ENCODE measurements at places on chromosomes 16 and 17.
A peak's percentile ranks its signal among the peaks of the same experiment; 100 is the strongest.

DNA sequence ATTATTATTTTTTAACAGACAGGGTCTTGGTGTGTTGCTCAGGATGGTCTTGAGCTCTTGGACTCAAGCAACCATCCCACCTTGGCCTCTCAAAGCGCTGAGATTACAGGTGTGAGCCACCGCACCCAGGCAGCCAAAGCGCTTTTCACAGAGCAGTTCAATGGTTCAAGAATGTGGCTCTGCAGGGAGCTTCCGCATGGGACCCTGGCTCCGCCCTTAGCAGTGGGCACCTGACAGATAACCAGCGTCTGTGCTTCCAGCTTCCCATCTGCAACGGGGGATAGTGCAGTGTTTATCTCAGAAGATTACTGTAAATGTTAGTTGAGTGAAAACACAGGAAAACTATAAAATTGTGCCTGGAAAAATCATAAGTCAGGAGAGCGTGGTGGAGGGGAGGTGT is 99.4 kb downstream of the KCNJ12 start:
- no peak for DNase-seq

GRCh38 chr16:68779891-68780290 is 42.8 kb downstream of the CDH1 start:
- no peak for DNase-seq

DNA sequence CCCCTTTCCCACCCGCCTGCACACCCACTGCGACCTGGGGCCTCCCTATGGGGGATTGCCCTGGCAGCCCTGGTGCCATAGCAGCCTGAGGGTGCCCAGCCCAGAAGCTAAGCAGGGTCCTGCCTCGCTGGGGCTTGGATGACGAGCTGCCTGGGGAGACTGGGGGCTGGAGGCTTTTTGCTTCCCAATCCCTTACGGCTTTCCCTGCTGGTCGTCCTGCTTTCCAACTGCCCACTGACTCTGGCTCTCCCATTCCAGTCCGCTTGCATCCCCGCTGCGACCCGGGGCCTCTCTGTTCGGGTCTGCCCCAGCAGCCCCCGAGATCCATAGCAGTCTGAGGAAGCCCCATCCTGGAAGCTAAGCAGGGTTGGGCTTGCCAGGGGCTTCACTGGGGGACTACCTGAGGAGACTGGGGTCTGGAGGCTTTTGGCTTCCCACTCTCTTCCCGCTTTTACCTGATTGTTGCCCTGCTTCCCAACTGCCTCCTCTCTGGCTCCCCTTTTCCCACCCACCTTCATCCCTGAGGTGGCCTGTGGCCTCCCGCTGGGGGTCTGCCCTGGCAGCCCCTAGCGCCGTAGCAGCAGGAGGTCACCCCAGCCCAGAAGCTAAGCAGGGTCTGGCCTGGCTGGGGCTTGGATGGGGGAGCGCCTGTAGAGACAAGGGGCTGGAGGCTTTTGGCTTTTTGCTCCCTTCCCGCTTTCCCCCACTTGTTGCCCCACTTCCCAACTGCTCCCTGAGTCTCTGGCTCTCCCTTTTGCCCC is 2292.8 kb downstream of the TP53TG3F start:
- DNase-seq = no peak

DNA sequence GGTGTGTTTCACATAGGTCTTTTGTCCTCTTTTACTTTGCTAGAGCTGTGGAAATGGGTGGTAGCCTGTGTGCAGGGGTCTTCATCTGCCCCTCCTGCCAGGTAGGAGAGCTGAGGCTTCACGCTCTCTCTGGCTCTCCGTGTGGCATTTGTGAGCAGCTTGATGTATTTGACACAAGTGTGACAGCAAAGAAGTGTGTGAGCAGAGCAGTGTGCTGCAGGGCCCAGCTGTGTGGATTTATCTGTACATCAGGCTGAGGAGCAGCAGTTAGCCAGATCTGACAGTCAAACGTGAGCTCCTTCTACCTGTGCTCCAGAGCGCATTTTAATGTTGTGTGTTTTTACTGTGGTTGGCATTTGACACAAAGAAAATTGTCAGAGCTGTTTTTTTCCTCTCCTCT is 101.8 kb downstream of the FTO start:
- DNase-seq = no peak

DNA sequence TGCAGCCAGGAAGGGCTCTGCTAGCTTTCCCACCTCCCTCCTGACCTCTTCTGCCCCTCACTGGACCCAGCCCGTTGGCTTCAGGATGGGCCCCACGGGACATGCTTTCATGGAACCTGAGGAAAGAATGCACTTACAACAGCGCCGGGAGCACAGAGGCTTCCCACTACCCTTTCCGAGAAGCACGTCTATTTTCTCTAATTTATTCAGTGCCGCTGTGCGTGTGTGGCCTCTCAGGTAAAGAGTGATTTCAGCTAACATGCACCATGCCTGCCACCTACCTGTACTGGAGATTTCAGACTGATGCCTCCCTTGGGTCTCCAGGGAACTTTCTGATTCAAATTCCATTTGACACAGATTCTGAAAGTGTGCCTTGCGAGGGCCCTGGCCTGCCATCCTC is 140.1 kb downstream of the CYLD start:
- DNase-seq = no peak

DNA sequence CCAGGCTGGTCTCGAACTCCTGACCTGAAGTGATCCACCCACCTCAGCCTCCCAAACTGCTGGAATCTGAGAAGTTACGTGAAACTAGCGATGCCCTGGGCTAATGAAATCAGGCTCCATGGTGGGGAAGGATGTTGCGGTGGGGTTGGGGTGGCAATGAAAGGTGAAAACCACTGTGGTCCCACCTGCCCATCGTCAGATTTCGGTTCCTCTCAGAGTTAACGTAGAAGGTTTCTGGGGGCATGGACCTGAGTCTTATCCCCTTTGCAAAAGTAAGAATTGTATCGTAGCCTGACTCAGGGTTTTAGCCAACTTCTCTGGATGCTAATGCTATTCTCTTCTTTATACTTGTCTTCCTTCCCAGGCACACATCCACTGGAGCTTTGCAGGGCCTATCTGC is 402.3 kb downstream of the WWOX start:
- no peak for DNase-seq

- DNase-seq = no peak
These were observed 43.6 kb downstream of the FOXL1 start for GRCh38 chr16:86621966-86622365.

DNA sequence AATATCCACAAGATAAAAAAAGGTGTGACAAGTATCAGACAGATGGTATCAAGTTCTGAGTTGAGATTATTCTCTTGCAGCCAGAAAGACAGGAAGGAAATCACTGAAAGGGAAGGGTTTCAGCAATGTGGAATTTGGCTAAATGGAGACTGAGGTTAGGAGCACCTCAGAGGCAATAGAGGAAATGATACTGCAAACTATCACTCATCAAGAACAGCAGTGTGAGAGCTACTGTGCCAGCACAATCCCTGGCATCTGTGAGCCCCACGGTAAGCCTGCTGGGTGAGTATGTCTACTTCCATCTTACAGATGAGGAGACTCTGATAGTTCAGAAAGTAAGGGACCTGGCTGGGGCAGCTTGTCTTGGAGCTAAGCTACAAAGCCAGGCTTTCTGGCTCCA is 162.0 kb downstream of the SALL1 start:
- DNase-seq = no peak

- DNase-seq = no peak
These were observed 3.9 kb downstream of the PLEKHG4 start for GRCh38 chr16:67283039-67283825.

GRCh38 chr16:3135126-3135715 is 392 bp downstream of the ZNF213 start:
- DNase-seq = no peak

GRCh38 chr17:75518201-75518600 is 1.9 kb downstream of the TSEN54 start:
- DNase-seq = no peak

- DNase-seq = no peak
These were observed 11.4 kb downstream of the SNX20 start for GRCh38 chr16:50669741-50670140.

- DNase-seq = no peak
These were observed 13.6 kb downstream of the CDC42EP4 start for GRCh38 chr17:73297934-73298861.

GRCh38 chr17:79842136-79842655 is 3.0 kb upstream of the CBX4 start:
- no peak for DNase-seq

DNA sequence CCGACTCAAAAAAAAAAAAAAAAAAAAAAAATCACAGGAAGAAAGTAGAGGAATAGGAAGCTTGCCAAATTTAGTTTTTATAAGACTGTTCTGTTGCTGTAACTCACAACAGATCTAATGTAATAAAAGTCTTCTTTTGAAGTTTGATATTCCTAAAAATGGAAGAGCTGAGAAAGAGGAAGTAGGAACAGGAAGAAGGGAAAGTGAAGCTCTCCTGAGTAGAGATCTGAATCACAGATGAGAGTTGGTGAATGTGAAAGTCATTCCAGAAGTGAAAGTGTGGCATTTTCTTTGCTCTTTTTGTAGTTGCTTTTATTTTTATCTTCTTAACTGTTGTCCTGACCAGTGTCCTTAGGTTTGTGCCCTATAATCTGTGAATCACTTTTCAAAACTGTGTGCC is 2.1 kb downstream of the NMT1 start:
- DNase-seq = no peak

DNA sequence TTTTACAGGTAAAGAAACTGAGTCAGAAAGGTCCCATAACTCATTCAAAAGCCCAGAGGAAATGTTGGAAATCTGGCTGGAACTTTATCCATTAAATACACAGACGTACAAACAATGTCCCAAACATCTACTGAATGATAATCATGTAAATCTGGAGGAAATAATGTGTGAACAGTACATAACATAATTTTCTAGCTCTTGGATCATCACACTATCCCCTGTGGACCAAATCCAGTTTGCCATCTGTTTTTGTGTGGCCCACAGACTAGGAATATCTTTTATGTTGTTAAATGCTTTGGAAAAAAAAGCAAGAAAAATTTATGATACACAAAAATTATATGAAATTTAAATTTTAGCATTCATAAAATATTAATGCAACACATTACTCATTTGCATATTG is 389.9 kb upstream of the SOX9 start:
- no peak for DNase-seq

GRCh38 chr16:9300252-9300651 is 208.8 kb downstream of the HAPSTR1 start:
- no peak for DNase-seq

- no peak for DNase-seq
These were observed 57.9 kb downstream of the ADCY9 start for GRCh38 chr16:4058386-4058785.

GRCh38 chr16:75789237-75789636 is 62.9 kb upstream of the CPHXL start:
- DNase-seq = peak; percentile 43

- DNase-seq = no peak
These were observed 38.6 kb downstream of the FOXL1 start for GRCh38 chr16:86616906-86617305.

DNA sequence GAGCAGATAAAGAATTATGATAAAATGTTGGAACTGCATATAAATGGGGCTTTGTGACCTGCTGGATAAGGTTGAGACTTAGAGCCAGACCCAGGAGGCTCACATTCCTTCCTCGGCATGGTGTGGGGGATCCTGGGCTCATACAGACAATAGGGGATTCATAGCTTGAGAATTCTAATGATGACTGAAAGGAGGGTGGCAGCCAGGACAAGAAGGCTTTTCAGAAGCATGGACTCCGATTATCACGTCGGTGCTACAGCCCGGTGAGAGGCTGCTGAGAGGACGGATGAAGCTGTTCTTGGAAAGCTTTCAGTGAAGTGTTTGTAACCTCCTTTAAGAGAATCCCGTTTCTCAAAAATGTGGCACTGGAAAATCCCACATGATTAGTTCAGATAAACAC is 167.2 kb downstream of the ANKFN1 start:
- DNase-seq = no peak

GRCh38 chr16:57166951-57167350 is 18.9 kb downstream of the PSME3IP1 start:
- no peak for DNase-seq

DNA sequence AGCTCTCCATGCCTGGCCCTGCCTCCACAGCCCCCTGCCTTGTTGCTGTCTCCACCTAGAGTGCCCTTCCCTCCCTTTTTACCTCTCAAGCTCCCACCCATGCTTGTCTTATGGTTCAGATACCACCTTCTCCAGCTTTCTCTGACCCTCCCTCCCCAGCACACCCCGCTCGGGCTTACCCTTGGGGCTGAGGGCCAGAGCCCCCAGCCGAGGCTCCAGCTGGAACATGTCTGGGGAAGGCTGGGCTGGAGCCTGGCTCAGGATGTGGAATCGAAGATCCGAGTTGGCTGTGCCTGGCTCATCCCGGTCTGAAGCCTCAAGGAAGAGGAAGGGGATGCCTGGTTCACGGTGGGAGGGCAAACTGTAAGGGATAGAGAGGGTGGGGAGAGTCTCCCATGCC is 3.6 kb downstream of the CDH16 start:
- DNase-seq = no peak

GRCh38 chr16:25748092-25748654 is 56.4 kb downstream of the HS3ST4 start:
- no peak for DNase-seq

DNA sequence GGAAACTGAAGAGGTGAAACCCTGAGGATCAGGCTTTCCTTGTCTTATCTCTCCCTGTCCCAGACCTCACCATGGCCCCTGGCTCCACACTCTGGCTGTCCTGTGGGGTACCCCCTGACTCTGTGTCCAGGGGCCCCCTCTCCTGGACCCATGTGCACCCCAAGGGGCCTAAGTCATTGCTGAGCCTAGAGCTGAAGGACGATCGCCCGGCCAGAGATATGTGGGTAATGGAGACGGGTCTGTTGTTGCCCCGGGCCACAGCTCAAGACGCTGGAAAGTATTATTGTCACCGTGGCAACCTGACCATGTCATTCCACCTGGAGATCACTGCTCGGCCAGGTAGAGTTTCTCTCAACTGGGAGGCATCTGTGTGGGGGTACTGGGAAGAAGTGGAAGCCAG is 1.4 kb downstream of the CD19 start:
- DNase-seq = no peak

GRCh38 chr17:40283662-40284061 is 4.0 kb upstream of the CDC6 start:
- DNase-seq = no peak

DNA sequence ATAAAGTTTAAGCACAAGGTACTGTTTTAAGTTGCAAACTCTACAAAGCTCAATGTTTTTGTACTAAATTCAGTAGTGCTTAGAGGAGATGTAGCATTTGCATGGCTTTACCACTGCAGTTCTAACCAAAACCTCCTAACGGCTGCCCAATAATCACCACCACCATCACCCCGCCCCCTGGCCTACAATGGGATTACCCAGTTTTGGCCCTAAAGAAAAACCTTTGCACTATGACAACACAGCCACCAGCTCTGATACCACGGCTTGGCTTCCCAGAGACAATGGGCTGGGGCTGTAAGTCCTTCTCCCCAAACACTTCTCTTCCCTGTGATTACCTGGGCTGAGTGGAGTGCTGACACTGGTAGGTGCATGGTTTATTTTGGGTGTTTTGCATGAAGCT is 58.4 kb upstream of the MTMR4 start:
- no peak for DNase-seq

- no peak for DNase-seq
These were observed 62.1 kb upstream of the GSG1L start for GRCh38 chr16:28125592-28125991.
